ENCODE measurements at places on chromosomes 3 and 15. TPM values are rescaled to one million over a fixed set of nuclear protein-coding genes. Genes with fewer than 3 reads are reported as not detected.

- no peak for DNase-seq
Observed at GRCh38 chr15:62846805-62847495, 195.6 kb upstream of the TPM1 start.

DNA sequence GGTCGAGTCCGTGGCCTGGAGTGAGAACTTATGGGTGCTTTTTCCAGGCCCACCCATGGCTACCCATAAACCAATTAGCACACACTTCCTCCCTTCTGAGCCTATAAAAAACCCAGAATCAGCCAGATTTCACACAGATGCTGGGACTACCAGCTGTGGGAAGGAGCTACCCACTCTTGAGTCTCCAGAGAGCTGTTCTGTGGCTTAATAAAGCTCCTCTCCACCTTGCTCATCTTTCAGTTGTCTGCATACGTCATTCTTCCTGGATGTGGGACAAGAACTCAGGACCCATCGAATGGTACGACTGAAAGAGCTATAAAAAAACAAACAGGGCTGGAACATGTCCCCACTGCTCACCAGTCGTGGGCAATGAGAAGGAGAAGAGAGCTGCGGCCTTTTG is 555.4 kb upstream of the CCDC54 start:
- no peak for DNase-seq

GRCh38 chr3:138389841-138390581 is 41.6 kb downstream of the MRAS start:
- no peak for DNase-seq

The SCAMP2 gene
- 62.3 TPM for total RNA-seq

Data from glomerular endothelial cell (primary cell).